ENCODE measurements at places on chromosomes 3 and 15.

DNA sequence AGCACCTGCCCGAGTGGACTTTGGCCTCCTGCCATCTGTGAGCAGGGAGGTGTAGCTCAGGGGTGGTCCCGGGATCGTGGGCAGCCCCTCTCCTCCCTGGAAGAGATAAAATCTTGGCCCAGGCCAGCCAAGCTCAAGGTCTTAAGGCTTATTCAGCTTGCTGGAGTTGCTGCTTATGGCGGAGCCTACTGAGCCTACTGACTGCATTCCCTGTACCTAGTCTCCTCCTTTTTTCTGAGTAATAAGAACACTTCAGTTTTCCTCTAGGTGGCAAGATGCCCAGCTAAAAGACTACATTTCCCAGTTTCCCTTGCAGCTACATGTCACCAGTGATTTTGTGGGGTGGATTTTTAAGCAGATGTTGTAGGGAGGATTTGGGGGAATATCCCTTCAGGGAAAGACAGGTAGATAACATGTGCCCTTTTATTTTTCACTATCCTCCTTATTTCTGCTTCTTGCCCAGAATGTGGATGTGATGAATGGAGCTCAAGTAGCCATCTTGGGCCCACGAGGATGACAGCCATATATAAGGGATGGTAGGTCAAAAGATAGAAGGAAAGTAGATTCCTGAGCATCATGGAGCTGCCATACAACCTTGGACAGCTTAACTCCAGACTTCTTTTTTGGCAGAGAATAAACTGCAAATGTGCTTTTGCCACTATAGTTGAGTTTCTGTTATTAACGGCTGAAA lies 41.4 kb upstream of the INSYN1 start:
- no peak for DNase-seq
- H3K36me3 ChIP-seq: no peaks in the 10 kb centered on the region
- no peaks in the 10 kb centered on the region for H3K27me3 ChIP-seq
- no peak overlapping the region for H3K4me3 ChIP-seq
- no peaks in the 10 kb centered on the region for H3K4me1 ChIP-seq

- no peak overlapping the region for H3K4me3 ChIP-seq
- no peak for DNase-seq
- H3K27me3 ChIP-seq: no peaks in the 10 kb centered on the region
- peaks cover 6% of the 10 kb centered on the region for H3K4me1 ChIP-seq
Observed at GRCh38 chr3:114565216-114565615, 271.4 kb downstream of the TIGIT start.

- no peaks in the 10 kb centered on the region for H3K27me3 ChIP-seq
- no peak overlapping the region for H3K4me3 ChIP-seq
- H3K36me3 ChIP-seq: peaks cover 8% of the 10 kb centered on the region
- peak overlapping the region; percentile 65 for H3K27ac ChIP-seq
Observed at GRCh38 chr3:149151843-149152242, 22.4 kb downstream of the HPS3 start.

DNA sequence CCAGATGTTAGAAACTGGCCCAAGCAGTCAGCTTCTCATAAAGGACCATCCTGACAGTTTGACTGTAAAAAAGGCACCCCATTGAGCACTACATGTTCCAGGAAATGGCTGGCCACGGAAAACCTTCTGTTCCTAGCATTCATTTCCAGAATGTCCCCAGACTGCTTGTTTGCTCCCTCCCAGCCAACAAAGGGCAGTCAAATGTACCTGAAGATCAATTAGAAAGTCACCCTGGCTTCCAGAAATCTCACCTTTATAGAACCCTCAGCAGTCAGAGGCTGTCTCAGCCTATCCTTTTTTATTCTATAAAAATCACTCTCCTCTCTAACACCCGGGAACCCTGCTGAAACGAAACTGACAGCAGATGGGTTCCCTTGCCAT lies 784 bp upstream of the SAMMSON start:
- H3K36me3 ChIP-seq: no peaks in the 10 kb centered on the region
- peak overlapping the region; percentile 93 for H3K27ac ChIP-seq
- H3K27me3 ChIP-seq: no peaks in the 10 kb centered on the region

DNA sequence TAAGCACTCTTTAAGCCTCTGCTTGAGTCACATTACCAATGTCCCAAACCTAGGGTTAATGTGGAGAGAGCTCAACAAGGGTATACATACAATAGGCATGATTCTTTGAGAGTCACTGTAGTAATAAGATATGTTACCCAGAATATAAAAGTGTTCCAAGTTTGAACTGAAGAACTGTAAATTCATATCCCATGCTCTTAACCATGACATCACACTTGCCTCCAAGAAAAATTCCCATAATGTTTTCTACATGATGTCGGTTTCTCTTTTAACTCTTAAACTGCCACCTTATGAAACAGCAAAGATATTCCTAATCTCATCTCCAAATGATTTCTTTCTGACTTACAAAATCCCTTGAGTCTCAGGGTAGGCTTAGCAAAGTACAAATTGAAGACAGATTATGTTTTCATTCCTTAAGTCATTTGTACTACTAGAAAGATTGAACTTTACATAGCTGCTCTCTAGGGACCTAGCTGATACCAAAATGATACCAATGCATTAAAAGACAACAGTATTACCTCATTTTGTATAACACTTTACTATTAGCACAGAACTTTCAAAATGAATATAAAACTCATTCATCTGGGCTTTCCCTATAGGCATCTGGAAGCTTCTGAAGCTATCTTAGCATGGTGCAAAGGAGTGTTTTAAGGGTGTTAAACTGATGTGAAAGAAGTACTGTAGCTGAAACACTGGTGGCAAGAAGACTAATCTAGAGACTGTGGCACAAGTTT lies 127.1 kb downstream of the KCNMB2 start:
- no peaks in the 10 kb centered on the region for H3K4me1 ChIP-seq
- H3K27me3 ChIP-seq: no peaks in the 10 kb centered on the region
- H3K36me3 ChIP-seq: no peaks in the 10 kb centered on the region
- no peak overlapping the region for H3K27ac ChIP-seq
- H3K4me3 ChIP-seq: no peak overlapping the region
- DNase-seq: no peak

- H3K27me3 ChIP-seq: no peaks in the 10 kb centered on the region
- H3K4me1 ChIP-seq: no peaks in the 10 kb centered on the region
Observed at GRCh38 chr15:39363761-39364586, 216.9 kb upstream of the THBS1 start.

GRCh38 chr15:101451266-101451799 lies 38.2 kb downstream of the PCSK6 start:
- no peak overlapping the region for H3K27ac ChIP-seq
- no peak for DNase-seq
- H3K4me3 ChIP-seq: no peak overlapping the region

GRCh38 chr3:25830373-25831280 lies 40.7 kb downstream of the OXSM start:
- no peak overlapping the region for H3K4me3 ChIP-seq
- H3K27ac ChIP-seq: no peak overlapping the region
- no peak for DNase-seq
- no peaks in the 10 kb centered on the region for H3K4me1 ChIP-seq

DNA sequence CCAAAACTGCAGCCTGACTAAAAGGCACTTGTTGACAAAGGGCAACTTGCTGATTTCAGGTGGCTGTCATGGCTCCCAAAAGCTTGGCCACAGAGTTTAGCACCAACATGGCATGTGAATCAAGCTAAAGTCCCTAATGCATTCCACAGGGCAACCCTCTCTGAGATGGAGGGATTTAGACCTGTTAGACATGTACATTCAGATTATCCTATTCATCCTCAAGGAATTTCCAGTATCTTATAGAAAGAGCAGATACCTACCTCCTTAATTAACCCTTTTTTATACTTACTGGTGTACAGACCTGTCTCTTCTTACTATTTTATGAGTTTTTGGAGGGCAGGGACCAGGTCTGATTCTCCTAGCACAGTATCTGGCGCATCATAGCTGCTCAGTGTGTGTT lies 31.3 kb downstream of the ACP3 start:
- H3K36me3 ChIP-seq: no peaks in the 10 kb centered on the region
- H3K4me1 ChIP-seq: no peaks in the 10 kb centered on the region
- no peak for DNase-seq

DNA sequence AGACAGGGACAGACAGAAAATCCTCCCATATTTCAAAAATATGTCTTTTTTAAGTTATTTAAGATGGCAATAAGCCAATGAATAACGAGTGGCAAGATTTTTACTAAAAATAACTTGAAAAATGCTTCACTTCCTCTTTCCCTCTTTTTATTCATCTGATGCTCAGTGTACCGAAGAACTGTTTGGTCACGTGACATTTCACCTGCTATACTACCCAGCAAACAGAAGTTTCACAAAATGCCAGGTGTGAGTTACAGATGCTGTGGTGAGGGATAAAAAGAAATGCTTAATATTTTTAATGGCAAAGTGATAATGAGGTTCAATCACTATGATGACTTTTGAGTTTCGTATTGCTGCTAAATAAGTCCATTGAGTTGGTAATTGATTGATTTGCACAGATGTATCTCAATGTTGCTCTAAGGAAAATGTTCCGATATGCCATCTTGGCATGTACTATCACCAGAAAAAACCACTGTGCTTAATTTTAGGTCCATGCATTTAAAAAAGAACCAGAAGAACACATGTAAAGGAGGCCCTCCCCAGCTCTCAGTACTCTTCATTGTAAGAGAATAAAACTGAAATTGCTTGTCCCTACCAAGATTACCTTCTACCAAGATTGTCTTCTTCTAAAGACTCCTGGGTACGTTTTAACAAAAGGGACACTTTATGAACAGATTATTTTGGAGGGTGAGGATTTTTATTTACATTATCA lies 26.0 kb upstream of the SEC62 start:
- no peak for DNase-seq
- no peak overlapping the region for H3K27ac ChIP-seq
- H3K36me3 ChIP-seq: no peaks in the 10 kb centered on the region
- no peaks in the 10 kb centered on the region for H3K27me3 ChIP-seq

GRCh38 chr3:157127831-157128767 lies 31.8 kb downstream of the CCNL1 start:
- DNase-seq: peak; percentile 85
- H3K27me3 ChIP-seq: no peaks in the 10 kb centered on the region
- peaks cover 9% of the 10 kb centered on the region for H3K4me1 ChIP-seq

- no peaks in the 10 kb centered on the region for H3K4me1 ChIP-seq
- no peaks in the 10 kb centered on the region for H3K36me3 ChIP-seq
- no peaks in the 10 kb centered on the region for H3K27me3 ChIP-seq
- no peak overlapping the region for H3K27ac ChIP-seq
- DNase-seq: no peak
Observed at GRCh38 chr15:98596885-98597392, 51.4 kb upstream of the IGF1R start.

- peaks cover 8% of the 10 kb centered on the region for H3K27me3 ChIP-seq
- H3K36me3 ChIP-seq: no peaks in the 10 kb centered on the region
- no peak overlapping the region for H3K27ac ChIP-seq
- no peak for DNase-seq
Observed at GRCh38 chr15:65980824-65981456, 111.6 kb downstream of the RAB11A start.

- peaks cover 2% of the 10 kb centered on the region for H3K4me1 ChIP-seq
- DNase-seq: no peak
- no peaks in the 10 kb centered on the region for H3K27me3 ChIP-seq
- H3K36me3 ChIP-seq: no peaks in the 10 kb centered on the region
Observed at GRCh38 chr3:188021041-188021440, 132.9 kb upstream of the LPP start.

- no peak overlapping the region for H3K4me3 ChIP-seq
- H3K36me3 ChIP-seq: no peaks in the 10 kb centered on the region
- no peaks in the 10 kb centered on the region for H3K4me1 ChIP-seq
- no peaks in the 10 kb centered on the region for H3K27me3 ChIP-seq
- no peak overlapping the region for H3K27ac ChIP-seq
Observed at GRCh38 chr3:134056464-134056891, 26.8 kb upstream of the SLCO2A1 start.

- H3K27me3 ChIP-seq: no peaks in the 10 kb centered on the region
- H3K36me3 ChIP-seq: peaks cover 48% of the 10 kb centered on the region
- peaks cover 22% of the 10 kb centered on the region for H3K4me1 ChIP-seq
- H3K4me3 ChIP-seq: no peak overlapping the region
- no peak for DNase-seq
Observed at GRCh38 chr15:90228960-90229359, 4.8 kb downstream of the CIB1 start.

- no peaks in the 10 kb centered on the region for H3K27me3 ChIP-seq
- no peak overlapping the region for H3K4me3 ChIP-seq
- H3K4me1 ChIP-seq: no peaks in the 10 kb centered on the region
- DNase-seq: no peak
Observed at GRCh38 chr15:69307939-69308338, 9.2 kb downstream of the PAQR5 start.

DNA sequence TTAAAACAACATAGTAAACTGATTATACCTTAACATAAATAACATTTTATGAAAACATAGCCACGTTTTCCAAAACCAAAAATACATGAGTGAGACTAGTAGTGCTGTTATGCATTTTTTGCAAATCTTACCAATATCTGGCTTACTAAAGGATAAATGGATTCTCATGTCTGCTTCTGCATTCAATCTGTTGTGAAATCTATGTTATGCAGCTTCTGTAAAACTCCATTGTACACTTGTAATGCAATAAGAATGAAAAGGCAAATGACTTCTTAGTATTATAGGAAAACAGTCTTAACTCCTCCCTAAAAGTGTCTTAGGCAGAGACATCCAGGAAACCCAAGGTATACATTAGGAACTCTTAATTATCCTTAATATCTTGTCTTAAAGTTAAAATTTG lies 330.9 kb upstream of the THBS1 start:
- no peaks in the 10 kb centered on the region for H3K36me3 ChIP-seq
- H3K4me3 ChIP-seq: no peak overlapping the region
- H3K27me3 ChIP-seq: no peaks in the 10 kb centered on the region
- no peak for DNase-seq
- no peak overlapping the region for H3K27ac ChIP-seq

GRCh38 chr3:197545571-197545970 lies 10.2 kb downstream of the BDH1 start:
- H3K27ac ChIP-seq: no peak overlapping the region
- H3K4me1 ChIP-seq: peaks cover 3% of the 10 kb centered on the region
- H3K4me3 ChIP-seq: no peak overlapping the region
- no peaks in the 10 kb centered on the region for H3K36me3 ChIP-seq
- DNase-seq: no peak

DNA sequence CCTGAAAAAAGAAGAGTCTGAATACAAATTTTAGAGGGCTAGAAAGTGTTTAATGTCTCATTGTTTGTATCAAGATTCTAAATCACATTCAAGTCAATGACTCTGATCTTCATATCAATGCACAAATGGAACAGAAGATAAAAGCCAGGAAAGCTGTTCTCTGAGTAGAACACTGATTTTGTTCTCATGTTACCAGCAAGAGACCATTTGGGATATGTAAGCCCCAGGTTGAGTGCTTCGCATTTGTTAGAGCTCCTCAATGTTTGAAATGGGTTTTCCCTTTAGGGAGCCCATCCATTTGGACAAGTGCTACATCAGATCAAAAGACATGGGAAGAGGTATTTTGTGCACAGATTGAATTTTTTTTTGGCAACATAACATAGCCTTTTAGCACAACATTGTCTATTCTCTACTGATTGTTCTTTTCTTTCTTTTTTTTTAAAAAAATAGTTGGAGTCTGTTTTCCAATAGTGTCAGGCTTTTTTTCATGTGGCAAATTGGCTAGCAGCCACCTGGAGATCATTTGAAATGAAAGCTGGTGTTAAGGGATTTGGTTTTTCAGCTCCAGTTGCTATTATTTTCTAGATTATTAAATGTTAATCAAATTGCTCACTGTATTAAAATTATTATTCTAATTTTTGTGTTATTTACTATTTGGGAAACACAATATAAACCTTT lies 74.5 kb upstream of the ZPLD1 start:
- H3K4me3 ChIP-seq: no peak overlapping the region
- H3K27me3 ChIP-seq: no peaks in the 10 kb centered on the region
- H3K27ac ChIP-seq: no peak overlapping the region
- DNase-seq: no peak
- no peaks in the 10 kb centered on the region for H3K36me3 ChIP-seq
- H3K4me1 ChIP-seq: no peaks in the 10 kb centered on the region

GRCh38 chr15:62391641-62392262 lies 226.7 kb upstream of the C2CD4B start:
- no peaks in the 10 kb centered on the region for H3K27me3 ChIP-seq
- H3K4me1 ChIP-seq: peaks cover 14% of the 10 kb centered on the region
- H3K36me3 ChIP-seq: no peaks in the 10 kb centered on the region
- DNase-seq: peak; percentile 75
- H3K27ac ChIP-seq: peak overlapping the region; percentile 93

Measured in ascending aorta (tissue), 2 donors.